ENCODE measurements at places on chromosomes 3 and 15.

GRCh38 chr15:40421246-40422157 lies 15.9 kb downstream of the IVD start:
- peak; percentile 85 for DNase-seq

DNA sequence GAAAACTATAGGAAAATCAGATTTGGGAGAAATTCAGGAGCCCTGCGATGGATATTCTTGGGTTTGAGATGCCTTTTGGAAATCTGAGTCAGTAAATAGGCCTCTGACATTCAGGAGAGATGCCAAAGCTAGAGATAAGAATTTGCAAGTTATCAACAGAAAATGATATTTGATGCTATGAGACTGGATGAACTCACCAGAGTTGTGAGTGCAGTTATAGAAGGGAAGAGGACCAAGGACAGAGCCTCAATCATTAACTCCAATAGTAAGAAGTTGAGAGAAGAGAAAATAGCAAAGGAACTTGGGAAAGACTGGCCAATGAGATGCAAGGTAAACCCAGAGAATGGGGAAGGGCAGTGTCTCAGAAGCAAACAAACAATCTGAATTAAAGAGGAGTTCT lies 7.9 kb upstream of the ANO10 start:
- no peak for DNase-seq

DNA sequence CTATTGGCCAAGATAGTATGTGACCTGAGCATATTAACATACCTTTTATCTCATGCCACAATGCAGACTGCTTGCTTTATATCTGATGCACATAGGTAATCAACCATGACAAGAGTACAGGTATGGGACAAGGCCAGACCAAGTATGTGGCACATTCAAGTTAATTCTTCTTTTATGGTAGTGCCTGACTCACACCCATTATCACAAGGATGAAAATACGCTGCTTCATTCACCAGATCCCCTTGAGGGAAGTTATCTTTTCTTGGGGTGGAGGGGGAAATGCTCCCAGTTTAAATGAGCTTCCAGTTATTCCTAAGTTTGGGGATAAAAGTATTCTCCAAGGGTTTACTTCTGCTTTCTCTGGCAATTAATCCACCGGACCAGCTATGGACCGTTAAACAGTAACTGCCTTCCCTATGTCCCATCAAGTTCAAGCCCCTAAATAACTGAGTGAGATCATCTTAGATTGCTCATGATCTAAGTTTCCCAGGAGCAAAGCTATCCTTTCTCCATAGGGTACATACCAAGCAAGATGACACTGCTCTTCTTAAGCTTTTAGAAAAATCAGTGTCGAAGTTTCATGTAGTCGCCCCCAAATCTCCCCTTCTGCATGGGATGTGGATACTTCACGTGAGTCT lies 1.9 kb downstream of the COL8A1 start:
- no peak for DNase-seq

DNA sequence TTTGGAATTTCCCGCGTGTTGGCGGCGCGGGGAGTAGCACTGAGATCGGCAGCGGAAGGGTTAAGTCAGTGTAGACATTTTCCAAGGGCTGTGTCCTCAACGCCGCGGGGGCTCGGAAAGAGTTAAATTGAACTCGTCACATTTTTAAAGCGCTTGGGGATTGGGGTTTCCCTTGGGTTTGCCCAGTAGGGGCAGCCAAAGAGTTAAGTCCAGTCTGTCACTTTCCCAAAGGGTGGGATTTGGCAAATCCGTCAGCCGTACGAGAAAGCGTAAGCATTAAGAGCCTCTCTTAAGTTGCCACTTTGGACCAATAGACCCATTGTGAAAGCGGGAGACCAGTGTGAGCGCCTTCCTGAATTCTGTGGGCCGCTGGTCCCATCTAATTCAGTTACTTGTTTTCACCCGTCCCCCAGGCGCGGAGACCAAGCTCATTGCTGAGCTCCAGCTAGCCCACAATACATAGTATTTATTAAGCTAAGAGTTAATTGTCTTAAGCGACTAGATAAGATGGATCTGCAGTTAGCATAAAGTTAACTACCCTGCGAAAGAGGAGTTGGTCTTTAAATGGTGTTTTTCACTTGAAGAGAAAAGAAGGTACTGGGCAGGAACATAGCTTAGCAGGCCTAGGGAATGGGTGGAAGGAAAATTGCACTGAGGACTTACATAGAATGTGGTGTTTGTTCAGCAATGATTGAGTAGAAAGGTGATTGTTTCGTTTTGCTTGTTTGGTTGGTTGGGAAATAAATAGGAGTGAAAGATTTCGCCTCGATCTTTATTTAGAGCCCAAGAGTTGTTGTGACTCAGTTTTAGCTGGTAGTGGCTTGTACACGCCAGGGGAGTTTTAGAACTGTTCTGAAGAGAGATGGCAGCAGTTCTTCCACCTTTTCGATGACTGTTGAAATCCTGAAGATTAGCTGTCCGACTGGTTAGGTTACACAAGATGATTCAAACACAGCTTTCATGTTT lies 932 bp downstream of the ARL8B start:
- no peak for DNase-seq

DNA sequence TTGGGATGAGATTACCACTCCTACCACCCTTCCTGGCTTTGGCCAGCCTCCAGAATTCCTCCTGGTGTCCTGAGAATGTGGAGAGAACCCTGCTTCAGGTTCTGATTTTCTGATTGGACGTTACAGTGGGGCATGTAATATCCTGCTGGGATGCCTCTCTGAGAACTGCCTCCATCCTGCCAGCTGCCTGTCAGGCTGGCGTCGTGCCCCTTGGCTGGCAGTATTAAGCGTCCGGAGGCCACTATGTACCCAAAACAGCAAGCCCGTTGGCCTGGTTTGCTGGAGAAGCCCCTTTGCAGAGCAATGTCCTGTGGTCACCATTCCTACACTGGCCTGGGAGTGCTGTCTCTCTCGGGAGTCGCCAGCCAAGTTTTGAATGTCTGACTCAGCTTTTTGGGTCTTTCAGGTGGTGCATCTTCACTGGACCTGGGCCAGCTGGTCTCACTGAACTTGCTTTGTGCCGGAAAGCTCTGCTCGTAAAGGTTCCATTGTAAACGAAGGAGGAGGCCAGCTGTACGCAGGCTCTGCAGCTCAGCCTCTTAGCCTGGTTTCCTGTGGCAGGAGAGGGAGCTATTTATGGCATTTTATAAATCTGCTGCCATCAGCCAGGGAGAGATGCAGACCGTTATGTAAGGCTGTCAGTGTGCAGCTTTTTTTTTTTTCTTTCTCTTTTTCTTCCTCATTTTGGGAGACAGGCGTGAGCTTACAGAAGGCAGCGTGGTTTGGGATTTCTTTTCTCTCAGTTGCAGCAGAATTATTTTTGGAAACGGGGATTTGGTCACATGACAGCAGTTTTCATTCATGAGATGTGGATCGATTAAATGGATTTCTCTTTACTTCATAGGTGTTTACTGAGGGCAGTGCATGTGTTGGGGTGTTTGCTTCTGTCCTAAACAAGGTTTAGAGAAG lies 19.0 kb upstream of the TRAK1 start:
- DNase-seq: no peak

DNA sequence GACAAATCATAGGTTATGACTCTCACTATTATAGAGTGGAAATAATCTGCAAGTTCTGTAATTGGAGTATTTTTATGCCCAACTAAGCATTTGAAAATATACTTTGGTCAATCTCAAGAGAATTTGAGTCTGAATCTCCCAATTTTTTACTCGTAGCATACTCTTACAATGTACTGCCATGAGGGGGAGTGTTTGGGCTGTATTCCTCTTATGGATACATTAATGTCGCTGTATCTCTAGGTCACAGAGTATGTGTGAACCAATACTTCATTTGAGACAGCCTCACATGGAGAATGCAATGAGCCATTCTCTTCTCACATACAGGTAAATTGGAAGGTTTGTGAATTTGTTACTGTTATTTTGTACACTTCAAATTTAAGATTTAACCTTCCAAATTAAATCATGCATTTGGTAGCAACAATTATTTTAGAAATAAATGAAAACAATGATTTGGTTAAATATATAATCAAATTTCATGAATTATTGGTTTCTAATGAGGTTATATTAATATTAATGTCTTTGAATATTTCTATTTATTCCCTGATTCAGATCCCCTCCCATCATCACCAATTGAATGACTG lies 5.5 kb upstream of the CD200 start:
- no peak for DNase-seq

DNA sequence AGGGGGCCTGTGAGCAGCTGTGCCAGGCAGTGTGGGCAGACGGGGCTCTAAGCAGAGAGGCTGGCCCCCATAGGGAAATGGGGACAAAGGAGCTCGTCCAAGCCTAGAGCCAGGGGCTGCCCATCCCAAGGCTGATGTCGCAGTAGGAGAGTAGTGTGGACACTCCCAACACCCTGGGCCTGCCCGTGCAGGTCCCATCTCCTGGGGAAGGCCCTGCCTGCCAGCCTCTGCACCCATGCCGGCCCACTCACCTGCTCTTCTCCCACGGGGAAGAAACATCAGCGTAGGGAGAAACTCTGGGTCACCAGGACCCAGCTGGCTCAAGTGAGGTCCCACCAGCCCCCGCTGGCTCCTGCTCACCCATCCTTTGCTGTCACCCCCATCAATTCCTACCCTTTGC lies 10.7 kb upstream of the DUSP7 start:
- DNase-seq: no peak

DNA sequence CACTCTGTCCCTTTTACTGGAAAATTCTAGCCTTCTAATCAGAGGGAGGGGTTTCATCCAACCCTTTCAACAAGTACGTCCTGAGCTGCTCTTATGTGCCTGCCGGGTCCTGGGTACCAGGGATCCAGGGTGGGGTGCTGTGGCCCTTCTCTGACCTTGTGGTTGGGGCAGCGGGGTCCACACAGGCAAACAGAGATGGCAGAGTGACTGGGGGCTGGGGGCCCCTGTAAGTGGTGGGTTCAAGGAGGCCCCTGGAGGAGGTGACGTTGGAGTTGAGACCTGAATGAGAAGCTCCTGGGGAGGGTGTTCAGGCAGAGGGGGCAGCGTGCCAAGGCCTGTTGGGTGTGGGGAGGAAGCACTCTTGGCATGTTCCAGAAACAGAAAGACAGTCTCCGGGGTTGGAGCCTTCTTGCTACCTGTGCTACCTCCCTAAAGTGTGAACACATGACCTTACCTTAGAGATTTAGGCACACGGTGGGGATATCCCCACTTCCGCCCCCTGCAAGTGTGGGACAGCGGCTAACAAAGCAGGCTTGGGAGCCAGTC lies 78.1 kb downstream of the FBLN2 start:
- no peak for DNase-seq

DNA sequence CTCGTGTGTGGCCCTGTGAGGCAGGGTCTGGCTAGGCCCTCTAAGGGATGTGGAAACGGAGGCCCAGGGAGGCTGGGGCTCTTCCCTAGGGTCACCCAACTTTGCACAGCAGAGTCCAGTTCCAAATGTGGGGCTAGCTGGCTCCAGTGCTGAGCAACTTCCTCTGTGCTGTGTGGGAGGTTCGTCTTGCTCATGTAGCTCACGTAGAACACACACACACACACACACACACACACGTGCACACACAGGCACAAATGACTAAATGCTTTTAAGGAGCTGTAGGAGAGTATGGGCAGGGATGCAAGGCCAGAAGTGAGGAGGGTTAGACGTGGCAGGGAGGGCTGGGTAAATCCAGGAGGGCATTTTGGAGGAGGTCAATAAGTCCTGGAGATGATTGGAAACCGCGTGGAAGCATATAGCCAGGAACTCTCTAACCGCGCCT lies 213.8 kb downstream of the RPLP1 start:
- no peak for DNase-seq

Measured in activated CD4-positive, CD25-positive, alpha-beta regulatory T cell treated with anti-CD3 and anti-CD28 coated beads, Interleukin-2, amount 50 U/mL, for 72 hours (primary cell).